ENCODE measurements at places on chromosomes 6 and 20. TPM values are rescaled to one million over a fixed set of nuclear protein-coding genes. Genes with fewer than 3 reads are reported as not detected.

Gene DNAH8
- not detected for total RNA-seq

Gene VIP
- not detected for total RNA-seq

Gene TSHZ2
- 0.07 TPM for total RNA-seq

Gene DXO
- 16.4 TPM for total RNA-seq

Gene EBF4
- total RNA-seq: 11.4 TPM

Gene TAAR5
- total RNA-seq: not detected

Gene RIMS4
- total RNA-seq: 0.05 TPM

DNA sequence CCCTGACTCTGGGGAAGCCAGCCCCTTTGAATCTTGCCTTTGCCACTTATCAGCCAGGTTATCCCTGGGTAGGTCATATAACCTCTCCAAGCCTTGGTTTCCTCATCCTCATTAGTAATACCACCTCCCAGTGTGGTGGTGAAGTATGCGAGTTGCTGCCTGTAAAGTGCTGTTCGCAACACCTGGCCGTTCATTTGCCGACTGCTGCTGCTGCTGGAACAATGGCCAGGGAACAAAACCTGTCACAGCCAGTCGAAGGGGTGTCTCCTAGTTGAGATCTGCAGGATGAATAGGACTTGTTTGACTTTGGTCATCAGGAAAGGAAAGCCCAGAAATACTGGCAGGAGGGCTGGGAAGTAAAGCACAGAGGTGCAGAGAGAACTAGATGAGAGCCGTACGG lies 6.1 kb downstream of the MANBAL start:
- peaks cover 2% of the 10 kb centered on the region for H3K36me3 ChIP-seq
- H3K27me3 ChIP-seq: no peaks in the 10 kb centered on the region
- H3K4me3 ChIP-seq: no peak overlapping the region
- H3K4me1 ChIP-seq: peaks cover 34% of the 10 kb centered on the region

GRCh38 chr6:156309017-156309416 lies 468.2 kb upstream of the ARID1B start:
- no peak overlapping the region for H3K4me3 ChIP-seq
- no peaks in the 10 kb centered on the region for H3K4me1 ChIP-seq
- DNase-seq: no peak
- H3K27me3 ChIP-seq: no peaks in the 10 kb centered on the region

GRCh38 chr20:5829241-5829809 lies 79.1 kb downstream of the SHLD1 start:
- H3K27ac ChIP-seq: no peak overlapping the region
- no peaks in the 10 kb centered on the region for H3K4me1 ChIP-seq
- H3K27me3 ChIP-seq: no peaks in the 10 kb centered on the region
- no peak overlapping the region for H3K4me3 ChIP-seq
- DNase-seq: no peak

DNA sequence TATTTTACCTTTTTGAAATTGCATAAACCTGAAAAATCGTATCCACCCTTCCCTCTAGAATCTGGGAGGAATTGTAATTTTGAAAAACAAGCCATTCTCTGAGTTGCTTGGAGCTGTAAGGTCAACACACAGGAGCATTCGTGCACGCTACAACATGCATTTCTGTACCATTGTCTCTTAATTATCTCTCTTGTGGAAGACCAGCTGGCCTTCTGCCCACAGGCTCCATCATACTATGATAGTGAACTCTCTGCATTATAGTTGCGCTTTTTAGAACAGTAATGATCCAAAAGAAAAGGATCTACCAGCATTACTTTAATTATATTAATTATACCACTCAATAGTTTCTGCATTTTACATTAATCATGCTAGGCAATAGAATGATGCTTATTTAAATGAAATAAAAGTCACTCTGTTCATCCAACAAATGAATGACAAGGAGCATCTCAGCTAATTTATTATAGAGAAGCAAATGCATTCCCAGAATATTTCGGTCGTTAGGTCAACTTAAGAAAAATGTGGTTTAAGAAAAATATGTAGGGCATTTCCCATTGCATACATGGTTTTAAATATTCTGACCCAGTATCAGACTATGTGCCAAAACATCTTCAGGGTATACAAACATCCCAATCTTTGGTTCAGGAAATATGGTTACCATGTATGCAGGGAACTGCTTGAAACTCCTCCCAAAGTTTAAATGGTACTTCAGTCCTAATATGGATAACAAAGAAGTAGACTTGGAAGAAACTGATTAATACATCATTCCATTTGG lies 263.5 kb downstream of the TFAP2A start:
- no peak overlapping the region for H3K4me3 ChIP-seq
- DNase-seq: no peak
- H3K4me1 ChIP-seq: no peaks in the 10 kb centered on the region

- no peaks in the 10 kb centered on the region for H3K4me1 ChIP-seq
- H3K27ac ChIP-seq: no peak overlapping the region
- H3K36me3 ChIP-seq: no peaks in the 10 kb centered on the region
- no peak for DNase-seq
- peaks cover 10% of the 10 kb centered on the region for H3K27me3 ChIP-seq
Measured at GRCh38 chr20:46523696-46524328, 10.5 kb upstream of the ZNF334 start.

DNA sequence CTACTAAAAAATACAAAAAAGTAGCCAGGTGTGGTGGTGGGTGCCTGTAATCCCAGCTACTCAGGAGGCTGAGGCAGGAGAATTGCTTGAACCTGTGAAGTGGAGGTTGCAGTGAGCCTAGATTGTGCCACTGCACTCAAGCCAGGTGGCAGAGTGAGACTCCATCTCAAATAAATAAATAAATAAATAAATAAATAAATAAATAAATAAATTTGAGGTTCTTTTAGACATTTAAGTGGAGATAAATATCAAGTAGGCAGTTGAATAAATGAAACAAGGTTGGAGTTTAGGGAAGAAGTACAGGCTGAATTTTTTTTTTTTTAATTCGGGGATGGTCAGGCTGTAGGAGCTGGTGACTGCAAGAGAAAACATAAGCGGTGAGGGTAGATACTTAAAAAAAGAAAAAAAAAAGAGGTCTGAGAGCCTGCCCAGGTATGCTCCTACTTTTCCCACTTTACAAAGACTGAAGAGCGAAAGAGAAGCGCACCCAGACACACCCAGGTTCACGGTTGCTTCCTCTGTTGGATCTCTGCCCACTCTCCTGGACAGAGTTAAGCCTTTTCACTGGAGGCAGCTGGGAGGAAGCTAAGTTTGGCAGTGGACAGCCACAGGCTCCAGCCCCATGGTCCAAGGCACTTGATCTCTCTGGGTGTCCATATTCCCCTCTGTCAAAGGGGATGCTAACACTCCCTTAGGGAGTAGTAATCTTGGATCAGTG lies 100.9 kb upstream of the PRDM1 start:
- no peak overlapping the region for H3K27ac ChIP-seq
- no peak for DNase-seq
- H3K4me3 ChIP-seq: no peak overlapping the region
- H3K4me1 ChIP-seq: no peaks in the 10 kb centered on the region

DNA sequence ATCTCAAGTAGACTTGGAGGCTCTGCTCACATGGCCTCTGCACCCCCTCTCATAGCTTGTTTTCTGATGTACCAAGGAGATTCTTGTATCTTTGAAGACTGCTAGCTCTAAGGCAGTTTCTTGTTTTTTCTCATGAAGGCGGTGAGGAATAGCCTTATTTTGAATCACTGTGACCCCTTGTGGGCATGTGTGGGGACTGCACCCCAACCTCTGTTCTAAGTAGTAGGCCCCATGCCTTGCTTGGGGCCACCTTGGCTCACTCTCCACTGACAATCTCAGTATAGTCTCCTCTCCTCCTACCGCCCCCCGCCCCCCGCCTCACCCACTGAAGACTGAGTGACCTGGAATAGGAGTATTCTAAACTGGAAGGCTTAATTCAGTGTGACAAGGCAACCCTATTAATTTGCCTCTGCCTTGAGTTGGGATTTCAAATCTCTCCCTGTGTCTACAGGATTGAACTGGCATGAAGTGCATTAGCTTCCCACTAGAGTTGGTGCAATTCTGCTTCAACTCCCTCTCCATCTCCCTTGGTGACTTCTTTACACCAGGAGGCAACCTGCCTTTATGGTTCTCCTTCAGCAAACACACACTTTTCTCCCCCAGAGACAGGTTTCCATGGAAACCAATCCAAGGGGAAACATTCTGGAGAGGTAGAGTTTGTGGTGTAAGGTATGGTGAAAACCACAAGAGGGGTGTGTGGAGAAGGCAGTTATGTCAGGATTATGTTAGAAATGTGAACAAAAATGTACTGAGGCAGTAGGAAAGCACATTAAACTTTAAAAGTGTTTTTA lies 75.4 kb upstream of the ECI2 start:
- H3K27me3 ChIP-seq: no peaks in the 10 kb centered on the region
- DNase-seq: peak; percentile 41
- no peak overlapping the region for H3K4me3 ChIP-seq
- H3K36me3 ChIP-seq: no peaks in the 10 kb centered on the region
- no peak overlapping the region for H3K27ac ChIP-seq

- no peak overlapping the region for H3K27ac ChIP-seq
- DNase-seq: no peak
- H3K4me1 ChIP-seq: peaks cover 8% of the 10 kb centered on the region
- peaks cover 38% of the 10 kb centered on the region for H3K36me3 ChIP-seq
Measured at GRCh38 chr6:110898111-110898510, 23.5 kb downstream of the AMD1 start.

DNA sequence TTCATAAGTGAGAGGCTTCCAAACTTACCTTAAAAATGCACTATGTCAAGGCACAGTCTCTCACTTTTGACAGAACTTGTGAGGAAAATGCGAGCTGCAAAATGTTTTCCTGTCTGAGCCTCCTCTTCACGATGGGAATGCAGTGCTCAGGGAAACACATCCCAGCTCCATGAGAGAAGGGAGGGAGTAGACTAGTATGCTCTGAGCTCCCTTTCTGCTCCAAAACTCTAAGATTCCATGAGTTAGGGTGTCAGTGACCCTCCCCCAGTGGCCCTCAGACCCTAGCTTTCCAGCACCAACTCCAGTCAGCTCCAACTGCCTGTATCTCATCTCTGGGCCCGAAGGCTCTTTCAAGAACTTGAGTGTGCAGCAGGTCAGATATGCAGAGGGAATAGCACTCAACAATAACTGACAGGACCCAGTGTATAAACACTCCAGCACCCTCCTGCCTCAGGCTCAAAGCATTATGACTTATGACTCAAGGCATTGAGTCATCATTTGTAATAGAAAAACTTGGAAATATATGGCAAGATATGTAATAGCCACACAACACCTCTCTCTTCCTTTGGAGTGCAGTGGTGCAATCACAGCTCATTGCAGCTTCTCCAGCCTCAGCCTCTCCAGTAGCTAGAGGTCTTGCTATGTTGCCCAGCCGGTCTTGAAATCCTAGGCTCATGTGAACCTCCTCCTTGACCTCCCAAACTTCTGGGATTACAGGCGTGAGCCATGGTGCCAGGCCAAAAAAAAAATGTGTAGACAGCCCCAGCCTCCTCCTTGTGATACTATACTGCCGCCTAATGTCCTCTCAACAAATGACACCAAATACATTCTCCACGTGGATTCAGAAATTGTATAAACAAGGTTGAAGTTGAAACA lies 16.7 kb upstream of the ENTPD6 start:
- no peaks in the 10 kb centered on the region for H3K27me3 ChIP-seq
- H3K4me1 ChIP-seq: peaks cover 13% of the 10 kb centered on the region
- no peaks in the 10 kb centered on the region for H3K36me3 ChIP-seq
- peak overlapping the region; percentile 3 for H3K27ac ChIP-seq
- H3K4me3 ChIP-seq: no peak overlapping the region
- peak; percentile 61 for DNase-seq

DNA sequence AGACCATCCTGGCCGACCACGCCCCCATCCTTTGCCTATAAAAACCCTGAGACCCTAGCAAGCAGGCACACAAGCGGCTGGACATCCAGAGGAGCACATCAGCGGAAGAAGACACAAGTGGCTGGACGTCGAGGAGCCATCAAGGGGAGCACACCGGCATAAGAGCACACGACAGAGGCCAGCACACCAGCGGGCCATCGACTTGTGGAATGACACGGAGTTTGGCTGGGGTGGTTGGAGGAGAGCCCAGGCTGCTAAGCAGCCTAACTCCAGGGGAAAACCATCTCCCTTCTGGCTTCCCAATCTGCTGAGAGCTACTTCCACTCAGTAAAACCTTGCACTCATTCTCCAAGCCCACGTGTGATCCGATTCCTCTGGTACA lies 44.8 kb upstream of the BCLAF1 start:
- no peak for DNase-seq
- no peaks in the 10 kb centered on the region for H3K27me3 ChIP-seq
- no peaks in the 10 kb centered on the region for H3K36me3 ChIP-seq
- no peak overlapping the region for H3K27ac ChIP-seq
- no peaks in the 10 kb centered on the region for H3K4me1 ChIP-seq

DNA sequence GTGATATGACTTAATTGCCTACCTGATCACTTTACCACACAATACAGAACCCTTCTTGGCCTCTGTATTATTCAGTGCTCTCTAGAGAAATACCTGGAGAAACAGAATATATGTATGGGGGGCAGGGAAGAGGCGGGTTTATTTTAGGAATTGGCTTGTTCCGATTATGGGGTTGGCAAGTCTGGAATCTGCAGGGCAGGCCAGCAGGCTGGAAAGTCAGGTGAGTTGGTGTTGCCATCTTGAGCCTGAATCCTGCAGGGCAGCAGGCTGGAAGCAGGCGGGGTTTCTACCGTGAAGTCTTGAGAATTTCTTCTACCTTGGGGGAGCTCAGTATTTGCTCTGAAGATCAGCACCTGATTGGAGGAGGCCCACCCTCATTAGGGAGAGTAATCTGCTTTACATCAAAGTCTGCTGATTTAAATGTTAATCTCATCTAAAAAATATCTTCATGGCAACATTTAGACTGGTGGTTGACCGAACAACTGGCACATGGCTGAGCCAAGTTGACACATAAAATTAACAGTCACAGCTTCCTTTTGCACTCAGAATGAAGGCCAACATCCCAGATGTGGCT lies 193.9 kb downstream of the ZDHHC14 start:
- no peak overlapping the region for H3K27ac ChIP-seq
- no peak overlapping the region for H3K4me3 ChIP-seq
- DNase-seq: no peak
- H3K36me3 ChIP-seq: no peaks in the 10 kb centered on the region
- no peaks in the 10 kb centered on the region for H3K27me3 ChIP-seq

GRCh38 chr6:160931378-160932310 lies 59.9 kb upstream of the MAP3K4 start:
- H3K4me1 ChIP-seq: no peaks in the 10 kb centered on the region
- no peak for DNase-seq
- no peak overlapping the region for H3K27ac ChIP-seq
- H3K4me3 ChIP-seq: no peak overlapping the region
- H3K27me3 ChIP-seq: no peaks in the 10 kb centered on the region

DNA sequence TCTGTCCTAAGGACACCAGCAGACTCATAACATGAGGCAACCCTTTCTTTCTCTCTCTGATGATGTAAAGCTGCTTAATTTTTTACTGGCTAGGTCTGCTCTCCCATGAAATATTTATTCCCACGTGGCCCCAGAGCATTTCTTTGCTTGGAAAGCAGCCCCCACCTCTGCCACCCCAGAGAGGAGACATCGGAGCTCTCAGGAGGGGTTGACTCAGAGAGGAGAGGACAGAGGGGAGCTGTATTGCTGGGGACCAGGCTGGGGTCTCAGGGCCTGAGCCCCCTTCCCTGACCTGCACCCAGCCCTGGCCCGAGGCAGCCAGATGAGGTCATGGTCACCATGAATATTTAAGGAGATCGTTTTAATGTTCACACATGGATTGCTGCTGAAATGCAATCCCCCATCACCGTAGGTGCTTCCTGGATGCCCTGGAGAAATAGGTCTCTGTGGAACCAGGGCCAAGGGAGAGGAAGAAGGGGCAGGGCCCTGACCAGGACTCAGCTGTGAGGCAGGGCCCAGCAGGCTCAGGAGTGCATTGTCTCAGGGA lies 117.5 kb downstream of the DLL1 start:
- H3K4me1 ChIP-seq: peaks cover 11% of the 10 kb centered on the region
- H3K4me3 ChIP-seq: no peak overlapping the region
- DNase-seq: no peak
- no peaks in the 10 kb centered on the region for H3K27me3 ChIP-seq
